ENCODE measurements at places on chromosomes 12 and 14.

- no peak for DNase-seq
Observed at GRCh38 chr12:52427083-52427482, 7.1 kb downstream of the KRT75 start.

DNA sequence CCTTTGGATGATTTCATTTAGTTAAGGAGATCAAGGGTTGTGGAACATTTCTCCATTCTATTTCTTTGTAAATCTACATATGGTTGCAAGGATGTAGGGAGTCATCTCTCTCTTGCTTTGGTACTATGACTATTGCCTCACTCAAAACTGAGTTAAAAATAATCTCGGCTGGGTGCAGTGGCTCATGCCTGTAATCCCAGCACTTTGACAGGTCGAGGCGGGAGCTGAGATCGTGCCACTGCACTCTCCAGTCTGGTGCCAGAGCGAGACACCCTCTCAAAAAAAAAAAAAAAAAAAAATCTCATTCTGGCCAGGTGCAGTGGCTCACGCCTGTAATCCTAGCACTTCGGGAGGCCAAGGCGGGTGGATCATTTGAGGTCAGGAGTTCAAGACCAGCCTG lies 24.8 kb upstream of the PPM1H start:
- DNase-seq: no peak

DNA sequence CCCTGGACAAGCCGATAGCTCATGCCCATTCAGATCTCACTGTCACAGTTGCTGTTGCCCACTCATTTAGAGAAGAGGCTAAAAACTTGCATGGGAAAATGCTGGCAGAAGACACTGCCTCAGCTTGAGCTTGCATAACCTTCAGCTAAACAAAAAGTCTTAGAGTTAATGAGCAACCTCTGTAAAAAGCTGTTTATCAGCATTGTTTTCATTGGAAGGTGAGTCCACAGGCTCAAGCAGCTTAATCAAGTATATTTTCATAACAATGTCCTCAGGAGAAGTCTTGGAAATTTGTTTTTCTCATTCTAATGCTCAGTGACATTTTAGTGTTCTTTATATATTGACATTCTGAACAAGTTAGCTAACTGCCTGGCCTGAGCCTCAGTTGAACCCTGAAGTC lies 872.9 kb downstream of the TMTC2 start:
- DNase-seq: no peak

- no peak for DNase-seq
Observed at GRCh38 chr12:104964167-104964855, 6.2 kb upstream of the SLC41A2 start.

DNA sequence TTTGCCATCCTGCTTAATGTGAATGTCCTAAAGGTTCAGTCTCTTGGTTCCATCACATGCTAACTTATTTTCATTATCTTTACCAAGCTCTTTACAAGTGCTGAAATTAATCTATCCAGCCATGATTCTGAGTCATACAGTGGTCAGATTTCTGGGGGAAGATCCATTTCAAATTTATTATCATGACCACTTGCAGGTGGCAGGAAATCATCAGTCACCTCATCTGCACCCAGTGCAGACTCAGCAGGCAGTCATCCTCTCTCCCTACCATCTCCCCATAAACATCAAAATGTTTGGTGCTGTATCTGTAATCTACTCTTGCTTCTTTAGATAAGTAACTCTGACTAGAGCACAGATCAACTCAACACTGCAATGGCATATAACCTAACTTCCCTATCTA lies 23.5 kb downstream of the ATG14 start:
- DNase-seq: no peak

DNA sequence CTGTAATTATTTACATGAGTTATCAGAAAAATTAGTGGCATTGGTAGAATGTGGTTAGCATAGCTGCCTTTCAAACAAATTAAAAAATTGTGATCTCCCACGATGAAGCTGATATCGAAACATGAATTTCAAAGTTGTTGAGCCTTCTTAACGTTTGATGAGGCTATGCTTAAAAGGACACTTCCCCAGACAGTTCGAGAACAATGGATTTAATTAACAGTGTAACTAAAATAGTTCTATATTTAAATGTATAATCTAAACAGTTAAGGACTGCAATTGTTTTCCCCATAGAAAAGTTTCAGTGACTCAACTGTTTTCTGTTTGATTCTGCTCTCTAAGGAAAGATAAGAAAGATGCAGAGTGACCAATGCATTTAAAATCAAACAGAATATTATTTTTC lies 1.6 kb downstream of the CLEC2B start:
- no peak for DNase-seq

DNA sequence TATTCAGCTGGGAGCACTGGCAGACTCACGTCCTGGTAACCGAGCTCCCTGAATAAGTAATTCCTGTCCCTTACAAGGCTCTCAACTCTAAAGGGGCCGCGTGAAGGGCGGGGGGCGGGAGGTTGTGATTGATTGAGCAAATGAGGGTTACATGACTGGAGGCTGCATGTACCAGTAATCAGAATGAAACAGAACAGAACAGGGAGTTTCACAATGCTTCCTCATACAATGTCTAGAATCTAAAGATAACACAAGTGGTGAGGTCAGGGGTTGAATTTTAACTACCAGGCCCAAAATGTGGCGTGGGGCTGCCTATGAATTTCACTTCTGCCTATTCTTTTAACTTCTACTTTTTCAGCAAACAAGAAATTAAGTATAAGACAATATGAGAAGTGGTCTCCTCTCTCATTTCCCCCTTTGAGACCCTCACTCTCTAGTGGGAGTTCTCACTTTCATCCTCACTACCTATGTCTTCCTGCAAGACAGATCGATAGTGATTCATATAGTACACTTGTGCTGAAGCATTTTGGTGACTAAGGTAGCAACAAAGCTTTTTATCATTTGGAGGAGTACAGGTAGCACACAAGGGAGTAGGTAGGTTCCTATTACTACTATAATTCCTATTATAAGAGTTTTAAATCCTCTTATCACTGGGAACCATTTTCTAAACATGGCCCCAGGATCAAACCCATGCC lies 239.8 kb downstream of the KTN1 start:
- DNase-seq: no peak

DNA sequence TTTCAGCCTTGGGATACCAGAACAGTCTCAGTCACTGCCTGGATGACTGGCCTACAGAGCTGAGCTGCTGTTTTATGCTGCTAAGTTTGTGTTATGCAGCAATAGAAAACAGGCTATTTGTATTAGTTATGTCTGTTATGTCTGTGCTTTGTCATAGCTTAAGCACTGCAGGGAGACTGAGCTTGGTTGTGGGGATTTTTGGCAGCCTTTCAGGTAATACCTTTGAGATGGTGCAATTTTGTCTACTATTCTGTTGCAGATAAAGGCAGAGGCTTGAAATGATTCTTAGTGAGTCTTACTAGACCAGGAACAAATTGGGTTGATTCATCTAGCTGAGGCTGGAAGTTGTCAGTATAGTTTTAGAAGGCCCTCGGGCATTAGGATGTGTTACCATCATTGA lies 201.3 kb upstream of the RBM19 start:
- no peak for DNase-seq

Measured in activated CD4-positive, alpha-beta T cell treated with anti-CD3 and anti-CD28 coated beads, Interleukin-2, amount 50 U/mL, for 4 hours (primary cell).